ENCODE measurements at places on chromosomes 6 and 20. TPM values are rescaled to one million over a fixed set of nuclear protein-coding genes. Genes with fewer than 3 reads are reported as not detected.

Gene PRPH2
- 1.4 TPM for total RNA-seq

Gene TRIM10
- total RNA-seq: not detected

Gene GUCA1A
- not detected for total RNA-seq

Gene PCSK2
- total RNA-seq: not detected

Gene HS3ST5
- total RNA-seq: 0.62 TPM

Gene EMILIN3
- total RNA-seq: not detected

Gene SNAI1
- 0.72 TPM for total RNA-seq

Gene FUT9
- total RNA-seq: not detected

GRCh38 chr6:51617751-51618150, 469.7 kb downstream of the PKHD1 start:
- DNase-seq: no peak

DNA sequence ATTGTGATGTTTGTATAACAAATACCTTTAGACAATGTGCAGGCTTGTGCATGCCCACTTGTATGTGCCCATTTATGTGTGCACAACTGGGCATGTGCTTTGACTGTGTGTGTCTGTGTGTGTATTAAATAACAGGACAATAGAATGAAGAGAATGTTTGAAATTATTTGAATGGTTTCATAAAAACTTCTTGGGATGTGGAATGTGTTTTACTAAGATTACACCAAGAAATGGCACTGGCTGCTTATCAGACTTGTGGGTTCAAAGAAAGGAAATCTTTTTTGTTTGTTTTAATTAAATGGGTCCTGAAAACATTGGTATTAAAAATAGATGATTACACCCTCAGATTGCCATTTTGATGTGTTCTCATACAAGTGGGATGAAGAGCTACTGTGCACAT, 191.6 kb upstream of the CCN2 start:
- DNase-seq: no peak

DNA sequence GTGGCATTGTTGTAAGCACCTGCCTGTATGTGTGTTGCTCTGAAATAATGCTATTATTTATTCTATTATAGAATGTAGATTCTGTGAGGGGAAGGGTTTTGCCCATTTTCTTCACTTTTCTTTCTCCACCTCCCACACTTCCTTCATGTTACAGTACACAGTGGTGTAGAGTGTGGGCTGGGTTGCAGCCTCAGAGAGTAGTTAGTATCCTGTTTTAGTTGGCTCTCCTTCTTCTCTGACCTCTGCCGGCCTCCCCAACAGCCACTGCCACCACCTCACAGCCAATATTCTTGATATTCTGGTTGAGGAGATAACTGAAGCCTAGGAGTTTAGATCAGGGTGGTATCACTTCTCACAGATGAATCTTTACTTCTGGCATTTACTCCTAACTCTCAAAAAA, 143.4 kb downstream of the BCKDHB start:
- DNase-seq: no peak

- DNase-seq: no peak
Observed at GRCh38 chr20:1929460-1929859, 34.3 kb downstream of the SIRPA start.

DNA sequence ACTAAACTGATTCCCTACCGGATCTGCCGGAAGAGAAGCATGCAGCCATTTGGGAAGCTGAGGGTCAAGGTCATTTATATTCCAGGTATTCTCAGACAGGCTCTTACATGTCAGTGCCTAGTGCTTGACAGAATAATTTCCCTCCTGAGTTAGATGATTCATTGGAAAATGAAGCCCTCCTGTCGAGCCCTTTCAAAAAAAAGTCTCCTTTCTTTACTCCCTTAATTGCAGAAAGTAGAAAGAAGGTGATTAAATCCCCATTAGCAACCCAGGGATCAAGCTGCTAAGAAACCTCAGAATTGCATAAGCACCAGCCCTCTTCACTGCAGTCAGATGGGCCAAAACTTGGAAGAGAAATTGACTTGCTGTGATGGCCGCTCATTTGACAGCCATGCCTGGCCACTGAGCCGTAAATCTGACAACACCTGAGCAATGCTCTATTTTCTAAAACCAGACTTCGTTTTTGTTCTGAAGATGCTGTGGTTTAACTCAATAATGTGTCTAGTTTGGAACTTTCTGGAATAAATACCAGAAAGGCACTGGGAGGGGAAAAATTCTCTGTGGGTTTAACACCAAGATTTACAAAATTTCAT, 61.0 kb upstream of the ARMH2 start:
- DNase-seq: no peak

DNA sequence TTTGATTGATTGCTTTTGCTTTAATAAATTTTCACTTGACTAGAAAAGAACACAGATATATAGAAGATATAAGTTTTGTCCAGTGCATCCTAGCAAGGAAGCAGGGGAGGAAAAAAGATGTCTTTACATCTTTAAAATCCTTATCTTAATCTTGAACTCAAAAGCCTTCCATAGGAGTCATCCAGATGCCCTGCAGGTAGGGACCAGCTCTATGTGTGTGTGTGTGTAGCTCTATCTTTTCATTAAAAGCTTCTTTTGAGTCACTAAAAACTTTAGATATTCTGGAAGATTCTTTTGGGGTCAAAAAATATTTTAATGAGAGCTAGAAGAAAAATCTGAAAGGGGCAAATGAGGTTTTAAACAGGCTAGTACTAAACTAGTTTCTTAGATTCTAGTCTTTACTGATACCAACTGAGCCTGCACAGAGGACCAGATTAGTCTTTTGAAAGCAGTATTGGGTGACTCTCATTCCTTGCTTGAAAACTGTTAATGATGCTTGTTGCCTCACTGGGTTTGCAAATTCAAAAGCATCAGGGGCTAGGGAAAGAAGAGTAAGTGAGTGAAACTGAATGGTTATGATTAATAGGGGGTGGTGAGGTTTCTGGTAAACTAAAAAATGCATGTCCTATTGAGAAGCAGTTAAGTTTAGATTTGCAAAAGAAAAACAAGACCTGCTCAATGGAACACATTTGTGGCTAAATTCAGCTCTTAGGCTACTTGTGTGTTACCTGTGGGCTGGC, 40.6 kb upstream of the JAG1 start:
- DNase-seq: no peak

DNA sequence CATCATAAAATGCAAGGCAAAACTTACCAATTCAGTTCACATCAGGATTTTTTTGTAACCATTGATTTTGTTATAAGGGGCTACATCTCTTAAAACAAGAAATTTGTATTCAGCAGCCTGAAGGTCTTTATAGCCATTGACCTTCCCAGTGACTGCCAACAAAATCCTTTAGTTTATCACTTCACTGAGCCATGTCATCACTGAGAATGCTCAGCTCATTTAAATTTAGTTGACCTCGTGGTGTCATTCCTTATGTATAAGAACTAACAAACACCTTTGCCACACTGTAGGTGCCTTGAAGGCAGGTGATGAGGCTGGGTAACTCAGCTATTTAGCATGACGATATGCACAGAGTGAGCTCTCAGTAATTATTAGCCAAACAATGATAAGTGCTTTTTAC, 77.7 kb downstream of the GRM1 start:
- no peak for DNase-seq

DNA sequence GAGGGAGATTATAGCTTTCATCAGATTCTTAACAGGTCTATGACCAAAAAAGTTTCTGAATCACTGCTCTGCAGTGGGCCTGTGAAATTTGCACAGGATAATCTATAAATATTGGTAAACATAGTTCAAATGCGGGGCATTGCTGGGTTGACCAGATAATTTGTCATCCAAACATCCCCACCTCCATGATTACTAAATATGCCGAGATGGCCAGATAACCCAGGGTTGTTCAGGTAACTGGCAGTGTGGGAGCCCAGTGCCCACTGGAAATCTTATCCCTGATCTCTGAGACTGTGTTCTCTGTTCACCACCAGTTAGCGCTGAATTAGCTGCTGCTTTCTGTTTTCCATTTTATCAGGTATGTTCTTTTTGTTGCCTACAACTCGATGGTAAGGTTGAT, 21.4 kb downstream of the PTK7 start:
- DNase-seq: no peak

GRCh38 chr6:43096451-43097097, 20.5 kb downstream of the PTK7 start:
- peak; percentile 83 for DNase-seq

DNA sequence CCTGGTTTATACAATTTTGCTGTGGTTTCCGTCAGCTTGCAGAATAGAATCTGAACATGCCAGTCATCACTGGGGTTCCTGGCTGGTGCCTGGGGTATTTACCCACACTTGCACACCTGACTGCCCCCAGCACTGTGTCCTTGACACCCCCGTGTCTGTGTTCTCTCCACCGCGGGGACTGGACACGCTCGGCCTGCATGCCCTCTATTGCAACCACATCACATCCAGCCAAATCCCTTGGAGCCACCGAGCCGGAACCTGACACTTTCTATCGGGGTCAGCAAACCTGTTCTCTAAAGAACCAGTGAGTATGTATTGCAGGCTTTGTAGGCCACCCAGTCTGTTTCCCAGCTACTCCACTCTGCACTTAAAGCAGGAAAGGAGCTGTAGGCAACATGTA, 527.5 kb downstream of the PRKN start:
- DNase-seq: no peak
